Activated effector memory CD4-positive, alpha-beta T cell treated with Interleukin-2 at 50 U/mL for 16 hours (primary cell): ENCODE measurements at places on chromosomes 12 and 14.

GRCh38 chr12:40202095-40203059, 22.4 kb upstream of the LRRK2 start:
- no peak for DNase-seq

DNA sequence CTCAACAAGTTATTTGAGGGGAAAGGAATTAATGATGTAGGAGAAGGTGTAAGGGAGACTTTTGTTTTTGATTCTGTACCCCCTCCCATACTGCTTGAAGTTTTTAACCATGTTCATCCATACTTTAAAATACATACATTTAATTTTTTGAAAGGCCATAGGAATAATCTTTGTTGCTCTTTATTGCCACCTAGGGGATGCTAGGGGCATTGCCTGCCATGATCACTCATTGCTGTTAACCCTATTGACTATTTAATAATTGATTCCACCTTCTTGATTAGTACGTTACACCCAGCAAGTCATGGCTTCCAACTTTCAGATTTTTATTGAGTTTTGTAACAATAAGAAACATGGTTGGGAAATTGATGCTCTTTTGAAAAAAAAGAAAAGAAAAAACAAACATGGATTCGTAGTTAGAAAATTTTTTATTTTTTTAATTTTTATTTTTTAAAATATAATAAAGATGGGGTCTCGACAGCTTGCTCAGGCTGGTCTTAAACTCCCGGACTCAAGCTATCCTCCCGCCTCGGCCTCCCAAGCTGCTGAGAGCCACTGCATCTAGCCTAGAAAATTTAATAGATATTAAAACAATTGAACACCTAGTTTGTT, 8.5 kb upstream of the PRKAB1 start:
- DNase-seq, result no peak

DNA sequence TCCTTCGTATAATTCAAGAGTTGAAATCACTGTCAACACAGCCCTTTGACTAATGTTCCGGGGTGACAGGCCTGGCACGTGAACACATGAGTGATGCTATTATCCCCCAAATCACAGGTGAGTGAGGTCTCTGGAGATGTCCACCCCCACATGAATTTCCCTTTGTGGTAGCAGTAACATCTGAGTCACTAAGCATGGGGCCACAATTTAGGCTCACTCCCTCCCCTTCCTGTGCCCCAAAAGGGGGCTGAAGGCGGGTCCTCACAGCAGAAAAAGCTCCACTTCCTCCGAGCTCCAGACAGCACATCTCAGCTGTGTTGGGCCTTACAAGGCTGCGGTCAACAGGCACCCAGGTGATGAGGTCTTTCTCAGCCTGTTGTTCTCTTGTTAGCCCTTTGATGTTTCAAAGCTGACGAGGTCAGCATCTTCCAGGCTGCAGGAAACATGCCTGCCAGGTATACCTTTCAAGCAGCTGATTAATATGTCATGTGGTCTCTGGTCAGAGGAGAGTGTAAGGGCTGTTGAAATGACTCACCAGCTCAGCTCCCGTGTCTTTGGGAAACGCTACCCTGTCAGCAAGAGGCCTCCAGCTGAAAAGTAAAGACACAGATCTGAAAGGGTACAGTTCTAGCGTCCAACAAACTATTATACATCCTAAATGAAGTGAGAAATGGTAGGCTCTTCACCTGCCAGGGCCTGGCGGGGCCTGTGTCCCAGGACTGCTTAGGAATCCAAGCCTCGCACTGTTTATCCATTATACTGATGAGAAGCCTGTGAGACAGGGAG, 107.3 kb downstream of the ZFP36L1 start:
- DNase-seq, result peak; percentile 80

DNA sequence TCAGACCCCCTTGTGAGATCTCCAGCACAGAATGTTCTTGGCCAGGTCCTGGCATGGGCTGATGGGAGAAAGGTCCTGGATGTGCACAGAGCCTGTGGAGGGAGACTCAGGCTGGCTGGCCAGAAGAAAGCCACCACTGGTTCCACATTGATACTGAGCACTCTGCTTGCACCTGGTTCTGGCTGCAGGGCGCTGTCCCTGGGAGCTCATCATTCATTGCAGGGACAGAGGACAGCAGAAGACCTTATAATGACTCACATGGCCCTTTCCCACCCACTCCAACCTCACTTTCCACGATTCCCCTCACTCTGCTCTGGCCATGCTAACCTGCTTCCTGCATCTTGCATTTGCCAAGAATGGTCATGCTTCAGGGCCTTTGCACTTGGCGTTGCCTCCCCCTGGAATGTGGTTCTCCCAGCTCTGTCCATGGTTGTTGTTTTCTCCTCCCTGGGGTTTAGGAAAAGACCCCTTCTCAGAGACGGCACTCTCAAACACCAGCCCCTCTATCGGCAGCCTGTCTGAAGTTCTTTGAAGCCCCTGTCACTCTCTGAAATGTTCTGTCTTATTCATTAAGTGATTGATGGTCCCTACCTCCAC, 10.3 kb downstream of the KRT7 start:
- no peak for DNase-seq
